ENCODE measurements at places on chromosomes 16 and 17.

GRCh38 chr17:21283482-21284318 lies 811 bp upstream of the MAP2K3 start:
- no peak for DNase-seq

- DNase-seq: no peak
Measured at GRCh38 chr17:44348234-44348987, 3.3 kb downstream of the GRN start.

DNA sequence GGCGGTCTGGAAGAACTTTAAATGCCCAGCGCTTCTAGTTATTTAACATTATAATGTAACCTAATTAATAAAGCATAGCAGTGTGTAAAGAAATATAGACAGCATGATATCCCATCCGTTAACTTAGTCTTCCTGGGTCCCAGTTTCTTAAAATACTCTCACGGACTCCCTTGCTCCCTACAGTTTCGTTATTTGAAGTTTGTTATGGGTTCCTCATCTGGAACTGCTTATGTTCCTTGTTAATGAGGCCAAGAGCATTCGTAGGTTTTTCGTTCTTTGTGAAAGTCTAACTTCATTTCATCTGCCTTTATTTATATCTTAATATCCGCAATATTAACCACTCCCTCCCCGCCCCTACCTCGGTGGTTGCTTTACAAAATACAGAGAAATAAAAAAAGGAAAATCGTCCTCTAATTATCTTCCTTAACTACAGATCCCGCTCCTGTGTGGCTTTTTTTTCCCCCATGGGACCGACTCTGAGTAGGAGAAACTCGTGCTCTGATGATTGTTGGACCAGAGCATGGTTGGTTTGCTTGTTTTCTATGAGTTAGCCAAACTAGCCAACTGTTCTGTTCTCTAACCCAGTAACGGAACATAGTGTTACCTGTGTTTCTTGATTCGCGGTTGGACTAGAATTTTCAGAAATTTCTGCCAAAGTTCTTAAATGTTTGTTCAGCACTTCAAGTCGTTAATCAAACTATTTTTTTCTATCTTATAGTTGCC lies 863 bp downstream of the ADPRM start:
- no peak for DNase-seq

GRCh38 chr17:27446569-27447301 lies 9.5 kb upstream of the KSR1 start:
- no peak for DNase-seq

GRCh38 chr17:73787076-73788059 lies 143.1 kb upstream of the SDK2 start:
- no peak for DNase-seq

DNA sequence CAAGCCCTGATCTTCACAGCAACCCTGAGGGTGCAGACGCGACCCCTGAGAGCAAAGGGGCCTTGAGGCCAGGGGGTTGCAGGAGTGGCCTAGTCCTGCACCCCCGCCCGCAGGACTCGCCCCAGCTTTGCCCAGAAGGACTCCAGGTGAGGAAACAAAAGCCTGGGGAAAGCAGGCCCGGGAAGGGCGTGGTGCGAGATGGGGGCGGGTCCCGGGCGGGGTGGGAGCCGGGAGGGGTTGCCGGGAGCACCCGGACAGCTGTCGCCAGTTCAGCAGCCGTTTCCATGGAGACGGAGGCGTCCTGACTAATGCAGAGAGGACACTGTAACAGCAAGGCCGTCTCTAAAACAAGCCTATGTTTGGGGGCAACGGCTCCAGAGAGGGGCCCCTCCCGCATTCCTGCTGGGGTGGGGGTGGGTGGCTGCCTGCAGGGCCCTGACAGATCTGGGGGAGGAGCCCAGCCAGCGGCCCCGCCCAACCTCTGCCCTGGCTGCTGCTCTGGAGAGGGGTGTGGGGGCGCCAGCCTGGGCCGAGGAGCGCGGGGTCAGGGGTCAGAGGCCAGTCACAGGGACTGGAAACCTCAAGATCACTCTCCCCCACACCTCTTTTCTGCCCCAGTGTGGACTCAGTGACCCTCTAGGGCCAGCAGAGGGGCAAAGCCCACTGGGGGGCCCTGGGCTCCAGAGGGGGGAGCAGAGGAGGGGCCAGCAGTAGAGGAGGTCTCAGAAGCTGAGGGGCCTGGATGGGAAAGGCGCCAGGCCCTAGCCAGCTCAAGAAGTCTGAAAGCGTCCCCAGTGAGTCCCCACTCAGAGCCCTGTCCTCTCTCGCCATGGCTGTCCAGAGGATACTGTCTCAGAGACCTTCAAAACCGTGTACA lies 3.1 kb upstream of the TPPP3 start:
- DNase-seq: no peak

- DNase-seq: no peak
Measured at GRCh38 chr16:24018485-24018884, 182.7 kb downstream of the PRKCB start.

GRCh38 chr17:82108496-82108945 lies 10.5 kb upstream of the FASN start:
- no peak for DNase-seq

DNA sequence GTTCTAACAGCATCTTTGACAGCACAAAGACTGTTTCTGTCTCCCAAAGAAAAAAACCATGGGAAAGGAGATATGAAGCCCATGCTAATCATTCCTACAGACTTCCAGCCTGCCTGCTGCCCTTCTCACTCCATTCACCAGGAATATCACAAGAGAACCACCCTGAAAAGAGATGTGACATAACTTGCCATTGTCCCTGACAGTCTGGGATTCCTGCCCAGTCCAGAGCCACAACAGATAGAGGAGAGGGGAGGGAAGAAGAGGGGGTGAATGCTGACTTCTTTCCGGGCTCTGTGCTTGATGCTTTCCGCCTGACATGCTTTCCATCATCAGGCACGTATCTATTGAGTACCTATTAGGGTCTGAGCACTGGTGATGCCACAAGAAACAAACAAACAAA lies 31.6 kb upstream of the ASIC2 start:
- DNase-seq: no peak

- DNase-seq: no peak
Measured at GRCh38 chr17:50362661-50363060, 10.3 kb downstream of the MRPL27 start.

GRCh38 chr17:49894761-49895160 lies 46.9 kb upstream of the TAC4 start:
- DNase-seq: no peak

GRCh38 chr16:75909746-75910145 lies 183.5 kb upstream of the CPHXL start:
- no peak for DNase-seq

- DNase-seq: no peak
Measured at GRCh38 chr17:50837980-50838954, 2.9 kb downstream of the WFIKKN2 start.

DNA sequence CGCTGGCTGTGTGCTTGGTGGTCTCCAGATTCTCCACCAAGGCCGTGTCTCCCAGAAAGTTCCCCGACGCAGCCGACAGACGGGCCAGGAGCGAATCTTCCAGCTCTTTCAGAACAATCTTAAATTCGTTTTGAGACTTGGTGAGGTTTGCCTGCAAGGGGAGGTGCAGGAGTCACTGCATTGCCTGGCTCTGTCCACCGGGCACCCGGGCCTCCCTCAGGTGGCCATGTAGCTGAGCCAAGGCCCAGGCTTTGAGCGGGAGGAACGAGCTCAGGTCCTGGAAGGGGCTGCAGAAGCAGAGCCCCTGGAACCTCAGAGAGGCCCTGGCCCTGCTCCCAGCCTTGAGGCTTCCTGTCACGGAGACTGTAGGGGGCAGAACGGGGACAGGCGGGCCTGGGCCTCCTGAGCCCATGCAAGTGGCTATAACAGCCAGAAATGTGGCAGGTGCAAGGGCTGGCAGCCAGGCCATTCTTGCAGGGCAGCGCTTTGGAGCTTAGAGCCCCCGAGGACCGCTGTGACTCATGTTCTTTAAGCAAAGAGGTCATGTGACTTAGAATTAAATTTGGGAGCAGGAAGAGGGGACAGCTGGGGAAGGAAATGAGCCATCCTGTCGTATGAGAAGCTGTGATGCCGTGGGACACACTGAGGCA lies 72.4 kb downstream of the PGS1 start:
- no peak for DNase-seq

DNA sequence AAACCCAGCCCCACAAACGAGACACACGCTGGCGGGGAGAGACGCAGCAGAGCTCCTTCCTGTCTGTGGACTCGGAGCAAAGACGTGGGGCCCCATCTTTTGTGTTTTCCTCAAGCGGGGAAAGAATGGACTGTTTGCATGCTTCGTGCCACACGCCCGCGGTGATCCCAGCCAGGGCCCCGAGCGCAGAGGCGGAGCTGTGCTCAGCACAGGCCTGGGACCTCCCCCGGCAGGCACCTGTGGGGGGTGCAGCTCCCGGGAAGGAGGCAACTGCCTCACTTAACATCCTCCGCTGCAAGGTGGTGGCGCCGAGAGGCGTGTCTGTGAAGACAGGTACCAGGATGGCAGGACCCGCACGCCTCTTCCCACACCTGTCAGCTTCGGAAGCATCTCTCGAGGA lies 19.1 kb downstream of the TRARG1 start:
- DNase-seq: no peak

GRCh38 chr17:55458978-55459377 lies 37.3 kb upstream of the MMD start:
- no peak for DNase-seq

DNA sequence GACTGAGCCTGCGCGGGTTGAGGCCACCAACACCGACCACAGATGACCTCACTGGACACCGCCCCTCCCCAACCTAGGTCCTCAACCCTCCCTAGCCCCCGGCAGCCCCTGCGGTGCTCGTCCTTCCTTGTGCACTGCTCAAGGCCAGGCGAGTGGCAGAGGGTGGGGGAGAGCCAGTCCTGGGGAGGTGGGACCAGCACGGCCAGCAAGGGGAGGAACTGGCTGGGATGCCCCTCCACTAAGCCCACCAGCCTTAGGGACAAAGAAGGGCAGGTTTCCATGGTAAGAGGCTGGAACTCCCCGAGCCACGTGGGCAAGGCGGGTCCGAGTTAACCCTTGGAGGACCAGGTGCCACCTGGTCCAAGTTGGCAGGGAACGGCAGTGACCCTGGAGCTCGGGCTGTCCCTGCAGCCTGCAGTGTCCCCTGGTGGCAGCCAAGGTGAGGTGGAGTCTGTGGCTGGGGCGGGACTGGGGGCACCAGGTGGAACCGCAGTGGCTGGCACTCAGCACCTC lies 9.2 kb downstream of the FSCN2 start:
- DNase-seq: peak; percentile 64

DNA sequence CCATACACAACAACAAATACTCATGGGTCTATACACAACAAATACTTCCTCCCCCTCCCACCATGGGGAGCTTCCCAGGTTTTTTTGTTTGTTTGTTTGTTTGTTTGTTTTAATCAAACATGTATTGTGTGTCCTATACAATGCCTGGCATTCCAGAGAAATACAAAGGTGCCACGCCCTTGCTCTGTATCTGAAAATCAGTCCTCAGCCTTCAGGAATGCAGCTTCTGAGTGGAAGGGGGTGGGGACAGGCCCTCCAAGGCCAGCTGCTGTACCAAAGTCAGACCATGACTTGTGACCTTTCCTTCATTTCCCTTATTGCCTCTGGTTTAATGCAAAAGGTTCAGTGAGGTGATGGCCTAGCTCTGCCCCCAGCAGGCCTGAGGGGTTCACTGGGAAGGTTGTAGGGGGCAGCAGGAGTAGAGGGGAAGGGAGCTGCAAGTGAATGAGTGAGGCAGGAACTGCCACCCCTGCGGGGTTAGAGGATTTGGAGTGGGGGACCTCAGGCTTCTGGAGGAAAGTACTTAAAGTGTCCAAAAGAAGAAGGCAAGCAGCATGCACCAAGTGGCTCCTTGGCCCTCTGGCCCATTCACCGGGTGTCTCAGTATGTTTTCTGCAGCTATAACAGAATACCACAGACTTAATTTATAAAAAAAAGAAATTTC lies 105.2 kb downstream of the CLEC16A start:
- DNase-seq: no peak

DNA sequence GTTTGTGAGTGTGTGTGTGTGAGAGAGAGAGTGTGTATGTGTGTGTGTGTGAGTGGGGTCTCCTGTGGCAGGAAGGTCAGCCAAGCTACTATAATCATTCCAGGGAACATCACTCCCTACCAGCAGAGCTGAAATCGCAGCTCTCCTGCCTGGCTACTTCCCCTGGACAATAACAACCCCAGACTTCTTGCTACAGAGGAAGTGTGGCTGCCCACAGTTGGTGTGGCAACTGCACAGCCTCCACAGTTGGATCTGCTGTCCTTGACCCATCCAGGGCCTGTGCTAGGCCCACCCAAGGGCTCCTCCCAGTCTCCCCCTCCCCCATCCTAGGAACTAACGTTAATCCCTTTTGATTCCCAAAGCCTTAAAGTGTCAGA lies 1.5 kb downstream of the SLC13A5 start:
- no peak for DNase-seq

GRCh38 chr17:63816669-63817068 lies 10.6 kb upstream of the PSMC5 start:
- no peak for DNase-seq

- no peak for DNase-seq
Measured at GRCh38 chr16:48444574-48444973, 59.4 kb upstream of the SIAH1 start.

- no peak for DNase-seq
Measured at GRCh38 chr16:55663765-55664677, 8.2 kb downstream of the SLC6A2 start.

DNA sequence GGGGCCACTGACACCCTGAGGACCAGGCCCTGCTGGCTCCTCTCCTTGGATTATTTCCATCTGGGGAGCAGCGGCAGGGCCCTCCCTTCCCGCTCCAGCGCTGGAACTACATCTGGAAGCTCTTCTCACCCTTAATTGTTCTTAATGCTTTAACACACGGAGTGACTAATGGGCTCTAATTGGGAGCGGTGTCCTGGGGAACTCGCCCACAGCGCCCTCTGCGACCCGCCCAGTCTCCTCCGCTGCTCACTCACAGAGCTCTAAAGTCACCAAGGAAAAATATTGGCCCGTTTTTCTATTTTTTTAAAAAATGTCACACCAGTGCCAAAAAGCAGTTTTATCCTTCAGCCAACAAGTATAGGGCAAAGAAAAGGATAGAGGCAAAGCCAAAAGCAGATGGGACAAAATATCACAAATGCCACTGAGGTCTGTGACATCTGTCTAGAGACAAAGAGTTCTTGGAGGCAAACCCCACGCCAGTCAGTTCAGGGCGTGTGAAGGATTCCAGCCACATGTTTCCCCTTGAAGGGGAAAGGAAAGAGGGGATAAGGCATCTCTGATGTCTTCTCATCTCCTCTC lies 134.7 kb downstream of the RBFOX3 start:
- no peak for DNase-seq

DNA sequence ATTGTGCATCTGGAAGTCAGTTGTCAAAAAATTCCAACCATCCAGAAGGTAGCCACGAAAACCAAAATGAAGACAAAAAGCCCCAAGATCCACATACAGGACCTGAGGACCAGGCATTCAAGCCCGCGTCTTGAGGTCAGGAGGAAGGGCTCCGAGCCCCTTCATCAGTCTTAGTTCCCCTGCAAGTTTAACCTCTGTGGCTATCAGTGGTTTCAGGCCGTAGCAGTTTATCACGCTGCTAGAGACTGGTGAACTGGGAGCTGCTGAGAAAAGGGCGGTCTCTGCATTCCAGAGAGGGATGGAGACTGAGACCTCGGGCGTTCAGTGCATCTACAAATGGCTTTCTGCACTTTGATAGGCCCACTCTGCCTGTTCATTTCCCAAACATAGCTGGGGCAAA lies 70.6 kb downstream of the IRF8 start:
- DNase-seq: no peak

All from natural killer cell (primary cell).